ENCODE measurements at places on chromosomes 16 and 17.
A peak's percentile ranks its signal among the peaks of the same experiment; 100 is the strongest.

DNA sequence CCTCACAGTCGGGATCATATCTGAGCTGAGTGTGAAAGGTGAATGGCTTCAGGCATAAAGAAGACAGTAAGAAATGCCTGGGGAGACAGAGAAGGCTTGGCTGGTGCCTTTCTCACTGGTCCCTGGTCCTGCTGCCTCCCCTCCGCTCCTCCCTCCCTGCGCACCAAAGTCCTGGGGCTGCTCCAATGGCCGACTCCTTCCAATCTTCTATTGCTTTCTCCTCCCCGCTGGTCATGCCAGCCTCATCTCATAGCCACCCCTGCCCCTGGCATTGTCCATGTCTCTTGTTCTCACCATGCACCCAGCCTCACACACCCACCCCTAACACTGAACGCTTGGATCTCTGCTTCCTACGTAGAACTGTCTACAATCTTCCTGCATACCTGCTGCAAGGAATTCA, 18.0 kb downstream of the TLE7 start:
- no peak for DNase-seq

DNA sequence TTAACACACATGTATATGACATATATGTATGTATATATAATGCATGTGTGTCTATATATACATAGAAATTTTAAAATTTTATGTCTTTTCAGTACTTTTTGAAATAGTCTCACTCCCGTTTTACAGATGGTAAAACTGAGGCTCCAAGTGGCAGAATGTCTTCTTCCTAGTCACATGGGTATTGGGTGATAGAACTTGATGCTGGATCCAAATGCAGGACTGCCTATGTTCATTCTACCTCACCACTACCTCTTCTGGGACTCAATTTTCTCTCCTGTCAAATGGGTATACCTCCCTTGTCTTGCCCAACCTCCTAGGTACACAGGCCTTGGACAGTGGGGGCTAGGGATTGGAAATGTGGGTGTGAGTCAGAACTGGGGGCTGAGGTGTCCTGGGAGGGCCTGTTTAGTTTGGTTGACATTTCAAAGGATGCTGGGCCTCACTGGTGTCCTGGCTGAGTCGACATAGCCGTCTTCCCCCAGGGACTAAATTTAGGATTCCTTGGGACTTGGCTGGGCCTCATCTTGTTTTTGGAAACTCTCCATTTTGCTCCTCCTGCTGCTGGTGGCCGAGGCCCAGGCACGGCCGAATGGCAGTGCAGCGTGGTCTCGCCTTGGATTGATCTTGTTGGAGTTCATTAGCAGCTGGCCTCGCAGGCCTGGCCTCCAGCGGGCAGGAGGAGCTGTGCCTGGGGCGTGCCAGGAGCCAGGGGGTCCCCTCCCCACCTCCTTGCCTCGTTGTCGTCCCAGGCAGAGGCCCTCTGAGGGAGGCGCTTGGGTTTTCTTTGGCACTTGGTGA, 25.9 kb downstream of the NKD1 start:
- DNase-seq, result no peak

GRCh38 chr16:13120557-13120956, 219.2 kb downstream of the SHISA9 start:
- no peak for DNase-seq

DNA sequence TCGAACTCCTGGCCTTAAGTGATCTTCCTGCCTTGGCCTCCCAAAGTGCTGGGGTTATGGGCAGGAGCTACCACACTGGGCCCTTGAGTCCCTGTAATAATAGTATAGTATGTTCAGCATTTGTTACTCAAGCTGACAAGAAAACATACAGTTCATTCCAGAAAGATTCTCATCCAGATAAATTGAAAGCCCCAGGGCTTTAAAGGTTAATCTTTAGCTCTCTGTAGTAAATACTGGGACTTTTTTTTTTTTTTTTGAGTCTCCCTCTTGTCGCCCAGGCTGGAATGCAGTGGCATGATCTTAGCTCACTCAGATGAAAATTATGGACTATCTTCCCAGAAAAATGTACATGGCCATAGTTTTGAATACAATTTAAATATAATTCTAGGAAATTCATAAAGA, 11.0 kb downstream of the BRCA1 start:
- no peak for DNase-seq

DNA sequence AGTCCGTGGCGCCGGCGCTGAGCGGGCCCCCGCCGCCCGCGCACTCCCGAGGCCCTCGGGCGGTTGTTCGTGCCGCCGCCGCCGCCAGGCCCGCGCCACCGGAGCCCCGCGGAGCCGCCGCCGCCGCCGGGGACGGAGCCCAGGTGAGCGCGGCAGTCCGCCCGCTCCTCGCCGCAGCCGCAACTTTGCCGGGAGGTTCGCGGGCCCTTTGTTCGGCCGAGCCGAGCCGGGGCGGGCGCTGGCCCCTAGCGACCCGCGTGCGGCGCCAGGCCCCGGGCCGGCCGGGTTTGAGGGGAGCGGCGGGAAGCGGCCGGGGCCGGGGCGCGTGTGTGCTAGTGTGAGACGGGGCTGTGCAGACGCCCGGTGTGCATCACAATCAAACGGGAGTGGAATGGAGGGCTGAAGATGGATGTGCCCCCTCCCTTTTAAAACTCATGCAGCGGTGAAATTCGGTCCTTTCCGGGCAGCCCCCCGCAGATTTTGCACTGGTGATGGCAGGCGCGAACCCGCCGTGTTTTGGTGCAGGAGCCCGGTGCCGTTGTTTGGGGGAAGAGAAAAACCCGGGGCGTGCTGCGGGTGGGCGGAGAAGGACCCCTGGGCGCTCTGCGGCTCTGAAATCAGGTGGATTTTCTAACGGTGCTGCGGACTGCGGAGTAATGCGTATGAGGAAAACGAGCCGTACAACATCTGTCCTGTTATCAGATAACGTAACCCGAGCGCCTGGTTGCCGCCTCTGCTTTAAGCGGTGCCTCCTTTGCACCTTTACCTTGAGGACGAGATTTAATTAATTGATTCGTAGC, 823 bp downstream of the TNRC6C start:
- peak; percentile 8 for DNase-seq

DNA sequence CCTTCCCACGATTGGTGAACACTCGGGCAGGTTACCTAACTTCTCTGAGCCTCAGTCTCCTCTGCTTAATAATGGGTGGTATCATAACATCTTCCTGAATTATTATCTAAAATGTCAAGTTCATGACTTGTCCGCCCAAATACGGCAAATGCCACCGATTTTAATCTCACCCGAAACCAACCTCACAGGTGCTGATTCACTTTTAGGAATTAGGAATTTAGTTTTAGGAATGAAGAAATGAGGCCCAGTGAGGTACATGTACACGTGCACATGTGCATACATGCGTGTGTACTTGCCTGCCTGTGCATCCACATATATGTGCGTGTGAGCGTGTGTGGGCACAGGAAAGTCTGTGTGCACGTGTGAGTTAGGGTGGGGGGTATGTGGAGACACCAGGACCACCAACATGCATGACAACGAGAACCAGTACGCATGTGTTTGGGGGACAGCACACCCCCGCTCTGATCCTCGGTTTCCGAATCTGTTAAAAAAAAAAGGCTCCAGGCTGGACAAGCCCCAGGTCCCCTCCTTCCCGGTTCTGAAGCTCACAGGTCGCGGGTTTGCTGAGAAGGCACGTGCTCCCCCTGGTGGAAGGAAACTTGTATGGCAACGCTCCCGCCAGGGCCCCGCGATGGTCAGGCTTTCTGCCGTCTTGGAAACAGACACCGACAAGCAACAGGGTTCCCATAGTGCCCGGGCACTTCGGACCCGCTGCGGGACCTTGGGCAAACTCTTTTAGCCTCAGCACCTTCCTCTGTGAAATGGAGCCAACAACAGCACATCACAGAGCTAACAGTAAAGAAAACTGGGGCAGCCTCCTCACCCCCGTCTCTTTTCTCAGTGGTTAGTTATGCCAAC, 219.2 kb downstream of the RBFOX3 start:
- peak; percentile 46 for DNase-seq

- no peak for DNase-seq
These were observed 6.2 kb upstream of the HEXIM2 start for GRCh38 chr17:45155483-45155882.

DNA sequence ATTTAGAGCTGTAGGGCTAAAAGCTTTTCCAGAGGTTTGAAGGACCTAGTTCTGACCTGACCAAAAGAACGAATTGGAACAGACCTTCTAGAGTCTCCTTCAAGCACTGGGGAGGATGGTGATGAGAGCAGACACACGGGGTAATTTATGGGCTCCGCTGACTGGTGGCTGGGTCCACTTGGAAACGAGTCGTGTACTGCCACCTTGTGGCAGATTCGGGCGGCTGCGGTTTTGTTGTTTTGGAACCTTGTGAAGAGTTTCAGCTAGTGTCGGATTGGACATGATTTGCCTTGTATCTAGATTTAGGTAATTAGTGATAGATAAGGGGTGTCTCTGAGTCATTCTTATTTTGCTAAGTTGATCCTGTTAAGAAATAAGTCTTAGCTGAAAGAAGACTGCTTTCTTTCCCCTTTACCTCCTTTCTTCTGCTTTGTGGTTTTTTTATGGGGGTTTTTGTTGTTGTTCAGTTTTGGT, 98.9 kb downstream of the AATF start:
- peak; percentile 65 for DNase-seq
